WTC11 (cell line): ENCODE measurements at places on chromosomes 2 and 18.

DNA sequence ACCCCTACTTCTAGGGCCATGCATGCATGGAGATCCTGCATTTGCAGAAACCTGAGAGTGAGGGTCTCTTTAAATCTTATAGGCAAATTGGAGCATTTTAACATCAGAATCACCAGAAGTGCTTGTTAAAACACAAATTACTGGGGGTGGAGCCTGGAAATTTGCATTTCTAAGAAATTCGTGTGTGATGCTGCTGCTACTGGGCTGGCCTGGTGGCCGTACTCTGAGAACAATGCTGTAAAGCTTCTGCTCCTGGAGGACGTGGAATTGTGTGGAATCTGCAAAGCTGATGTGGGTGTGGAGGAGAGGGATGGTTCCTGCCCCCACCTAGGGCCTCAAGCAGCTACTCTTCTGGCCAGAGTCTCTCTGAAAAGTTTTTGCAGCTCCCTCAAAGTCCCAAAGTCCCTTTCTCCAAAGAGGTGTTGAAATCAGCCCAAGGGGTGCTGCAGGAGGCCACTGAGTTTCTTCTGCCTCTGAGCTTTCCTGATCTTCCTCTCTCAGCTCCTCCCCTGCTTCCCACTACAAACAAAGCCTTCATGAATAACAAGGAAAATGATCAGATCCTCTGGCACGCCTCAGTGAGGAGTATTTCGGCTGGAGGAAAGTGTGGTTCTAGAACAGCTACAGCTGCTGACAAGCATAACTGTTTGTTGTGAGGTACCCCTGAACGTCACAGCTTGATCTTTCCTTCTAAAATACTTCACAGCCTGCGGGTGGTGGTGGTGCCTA lies 508.3 kb downstream of the CNTNAP5 start:
- DNase-seq = no peak

DNA sequence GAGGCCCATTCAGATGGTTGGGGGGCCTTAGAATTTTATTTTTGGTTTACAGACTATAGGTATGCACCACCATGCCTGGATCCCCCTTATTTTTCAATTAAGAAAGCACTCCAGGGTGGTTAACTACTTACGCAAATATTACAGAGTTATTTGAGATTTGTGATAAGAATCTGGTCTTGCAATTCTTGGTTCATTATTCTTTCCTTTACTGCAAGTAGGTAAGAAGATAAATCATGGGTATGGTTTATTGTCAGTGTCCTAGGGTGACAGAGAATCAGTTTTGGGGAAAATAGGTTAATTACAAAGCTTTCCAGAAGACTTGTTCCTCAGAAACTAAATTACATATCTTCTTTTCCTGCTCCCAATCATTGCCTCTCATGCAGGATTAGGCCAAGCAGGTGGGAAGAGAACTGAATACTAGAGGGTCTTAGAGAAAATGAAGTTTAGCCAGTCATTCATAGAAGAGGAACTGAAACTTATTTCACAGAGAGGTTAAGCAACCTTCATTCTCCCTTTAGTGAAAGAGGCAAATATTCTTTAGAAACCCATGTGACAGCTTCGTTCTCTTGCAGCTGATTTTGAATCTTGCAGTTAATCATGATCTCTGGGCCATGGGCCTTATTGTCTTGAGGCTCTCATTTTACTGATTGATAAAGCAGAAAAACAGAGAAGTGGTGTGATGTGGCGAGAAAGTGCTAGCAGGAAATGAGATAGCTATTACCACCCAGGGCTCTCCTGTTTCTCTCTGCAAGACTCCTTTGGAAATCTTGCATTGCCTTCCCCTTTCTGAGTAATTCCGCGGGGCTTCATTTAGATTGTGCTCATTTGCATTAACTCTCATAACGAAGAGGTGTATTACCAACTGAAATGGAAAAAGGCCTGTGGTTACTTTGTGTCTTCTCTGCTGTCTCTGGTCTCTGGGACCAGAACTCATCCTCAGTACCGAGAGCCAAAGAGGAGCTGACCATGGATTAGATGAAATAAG lies 44.8 kb upstream of the ARHGAP25 start:
- no peak for DNase-seq

DNA sequence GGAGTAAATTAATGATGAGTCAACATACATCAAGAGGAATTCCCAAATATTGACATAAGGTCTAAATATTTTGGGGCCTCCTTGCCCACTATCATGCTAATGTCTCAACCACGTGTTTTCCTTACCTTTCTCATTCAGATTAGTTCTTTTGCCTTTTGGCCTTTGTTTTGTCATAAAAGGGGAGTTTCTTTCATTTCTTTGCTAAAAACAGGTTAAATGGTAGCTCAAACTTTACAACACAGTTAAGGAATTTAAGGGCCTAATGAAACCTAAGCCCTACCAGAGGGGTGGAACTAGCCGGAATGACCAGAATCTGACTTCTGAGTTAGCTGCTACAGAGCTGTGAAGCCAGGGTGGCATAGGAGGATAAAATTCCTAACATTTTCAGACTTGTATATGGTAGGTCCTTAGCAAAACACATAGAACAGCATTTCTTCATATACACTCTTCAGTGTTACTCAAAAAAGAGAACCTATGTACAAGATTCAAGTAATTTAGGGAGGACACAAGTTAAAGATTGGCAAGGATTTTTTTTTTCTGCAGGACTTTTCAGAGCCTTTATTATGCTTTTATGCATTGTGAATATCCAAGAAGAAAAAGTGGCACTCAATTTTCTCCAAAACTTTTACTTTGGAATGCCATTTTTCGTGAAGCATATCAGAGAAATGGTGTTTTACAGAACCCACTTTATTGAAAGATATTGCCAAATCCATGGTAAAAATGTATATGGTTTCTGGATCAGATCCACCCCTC lies 633.1 kb downstream of the ARHGAP15 start:
- no peak for DNase-seq

DNA sequence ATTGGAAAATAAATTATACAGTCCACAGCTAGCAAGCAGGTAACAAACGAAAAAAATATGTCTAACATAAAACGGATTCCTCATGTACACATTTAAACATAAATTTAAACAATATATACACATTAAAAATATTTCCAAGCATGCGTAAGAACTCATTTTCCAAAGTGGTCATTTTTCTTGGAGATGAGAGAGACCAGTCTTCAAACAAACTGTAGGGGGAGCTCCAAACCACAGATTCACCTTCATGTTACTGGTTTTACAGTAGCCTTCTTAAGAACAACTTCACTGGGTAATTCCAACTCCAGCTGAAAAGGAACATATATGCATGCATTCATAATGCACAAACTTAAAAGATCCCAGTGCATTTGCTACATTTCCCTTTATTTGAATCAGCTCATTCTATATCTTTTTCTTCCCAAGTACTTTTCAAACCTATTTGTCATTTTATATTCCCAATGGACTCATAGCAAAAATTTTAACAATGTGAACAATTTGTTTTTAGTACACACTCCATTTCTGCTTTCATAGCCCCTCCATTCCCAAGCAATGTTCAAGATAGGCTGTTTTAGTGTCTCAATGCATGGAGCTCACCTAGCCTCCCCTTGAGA lies 4.7 kb upstream of the STAMBP start:
- no peak for DNase-seq

DNA sequence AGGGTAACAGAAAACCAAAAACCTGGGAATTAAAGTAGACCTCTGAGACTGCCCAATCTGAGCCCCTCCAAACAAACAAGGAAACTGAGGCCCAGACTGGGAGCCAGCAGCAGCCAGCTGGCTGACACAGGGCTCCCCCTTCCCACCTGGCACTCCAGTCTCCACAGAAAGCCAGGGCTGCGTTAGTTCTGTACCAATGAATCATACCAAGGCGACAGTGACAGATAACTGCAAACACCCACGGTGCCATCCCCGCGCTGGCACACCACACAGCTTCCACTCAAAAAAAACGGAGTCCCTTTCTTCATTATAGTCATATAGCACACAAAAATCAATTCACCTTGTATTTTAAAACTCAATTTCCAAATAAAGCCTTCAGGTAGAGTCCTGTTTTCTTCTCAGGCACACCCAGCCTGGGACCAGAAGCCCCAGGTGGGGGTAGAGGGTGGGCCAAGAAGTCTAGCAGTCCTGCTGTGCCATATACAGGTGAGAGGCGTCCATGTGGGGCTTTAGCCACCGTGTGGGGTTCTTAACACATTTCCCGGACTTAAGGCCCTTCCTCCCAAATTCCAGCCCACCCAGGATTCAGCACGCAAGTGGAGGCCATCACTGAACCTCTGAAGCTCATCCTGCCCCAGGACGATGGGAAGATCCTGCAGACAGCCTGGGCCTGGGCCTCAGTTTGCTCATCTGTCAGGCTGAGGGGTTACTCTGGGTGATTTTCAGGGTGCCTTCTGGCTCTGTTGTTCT lies 1.2 kb downstream of the PER2 start:
- no peak for DNase-seq

DNA sequence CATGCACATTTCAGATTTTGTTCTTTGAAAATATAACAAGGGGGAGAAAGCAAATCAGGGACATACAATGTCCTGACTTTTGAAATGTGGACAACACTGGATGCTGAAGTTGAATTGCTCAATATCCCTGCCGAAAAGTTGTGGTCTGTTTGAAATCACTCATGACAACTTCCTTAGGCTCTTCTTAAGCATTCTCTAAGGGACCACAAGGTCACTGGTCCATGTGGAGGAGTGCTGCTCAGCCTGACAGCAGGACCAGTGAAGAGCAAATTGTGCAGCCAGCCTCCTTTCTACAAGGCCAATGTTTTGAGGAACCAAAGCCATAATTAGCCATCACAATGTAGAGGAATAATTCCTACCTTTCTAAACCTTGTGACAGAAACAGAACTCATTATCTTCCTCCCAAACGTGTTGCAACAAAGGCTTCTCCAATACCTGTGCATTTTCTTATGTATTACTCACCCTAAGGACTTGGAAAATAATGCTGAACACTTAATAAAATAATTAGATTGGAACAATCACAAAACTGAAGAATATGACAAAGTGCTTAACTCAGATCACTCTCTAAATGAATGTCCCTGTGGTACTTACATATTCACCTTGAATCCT lies 1477.6 kb upstream of the NXPH2 start:
- DNase-seq = no peak

GRCh38 chr2:196967116-196967515 lies 40.6 kb upstream of the PGAP1 start:
- DNase-seq = no peak

GRCh38 chr2:170360546-170361089 lies 182.7 kb downstream of the MYO3B start:
- DNase-seq = no peak

GRCh38 chr2:96241900-96242611 lies 23.7 kb downstream of the TMEM127 start:
- no peak for DNase-seq

DNA sequence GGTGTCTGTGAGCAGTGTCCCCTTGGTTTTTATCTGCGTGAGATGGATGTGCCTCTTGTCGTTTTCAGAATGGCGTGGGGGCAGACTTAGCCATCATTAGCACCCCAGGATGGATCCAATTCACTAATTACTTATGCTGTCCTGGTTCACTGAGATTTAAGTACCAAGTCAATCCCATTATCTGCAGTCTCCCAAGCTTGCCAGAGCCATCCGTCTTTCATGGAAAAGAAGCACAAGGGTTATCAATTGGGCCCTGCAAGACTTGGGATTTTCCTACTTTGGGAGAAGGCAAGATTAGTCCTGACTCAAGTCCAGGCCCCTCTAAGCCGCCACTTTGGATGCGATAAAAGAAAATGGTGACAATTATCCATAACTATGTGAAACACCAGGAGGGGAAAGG lies 404.0 kb downstream of the TMEM182 start:
- DNase-seq = no peak

DNA sequence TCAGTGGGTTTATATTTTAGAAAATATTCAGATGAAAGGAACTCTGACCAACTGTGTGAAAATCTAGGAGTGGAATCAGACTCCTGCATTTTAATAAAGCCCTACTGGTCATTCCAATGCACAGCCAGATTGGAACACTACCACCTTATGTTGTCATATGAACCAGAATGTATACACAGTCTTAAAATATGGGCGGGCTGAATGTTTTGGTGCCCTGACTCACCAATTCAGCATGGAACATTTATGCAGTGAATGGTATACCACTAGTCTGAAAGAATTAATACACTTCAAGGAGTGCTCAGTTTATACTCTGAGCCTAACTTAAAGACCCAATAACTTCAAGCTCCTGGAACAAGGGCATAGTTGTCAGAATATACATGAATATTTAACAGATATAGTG lies 280.9 kb upstream of the TCF4 start:
- no peak for DNase-seq

- no peak for DNase-seq
These were observed 378 bp downstream of the WDPCP start for GRCh38 chr2:63587814-63588384.

DNA sequence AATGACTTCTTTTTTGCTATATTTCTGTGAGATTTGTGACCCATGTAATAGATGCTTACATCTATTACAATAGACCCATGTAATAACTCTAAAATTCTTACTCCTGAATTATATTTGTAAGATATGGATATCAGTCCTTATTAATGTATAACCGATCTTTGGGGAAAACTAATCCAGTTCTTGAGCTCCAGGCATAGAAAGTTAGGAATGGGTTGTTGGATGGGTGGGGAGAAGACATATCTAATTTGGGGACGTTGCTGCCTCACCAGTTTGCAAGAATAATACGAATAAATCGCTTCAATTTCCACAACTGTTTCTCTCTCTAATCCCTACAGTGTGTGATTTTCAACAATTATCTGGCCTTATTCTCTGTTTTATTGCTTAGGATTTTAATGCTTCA lies 13.5 kb downstream of the CAVIN2 start:
- no peak for DNase-seq

DNA sequence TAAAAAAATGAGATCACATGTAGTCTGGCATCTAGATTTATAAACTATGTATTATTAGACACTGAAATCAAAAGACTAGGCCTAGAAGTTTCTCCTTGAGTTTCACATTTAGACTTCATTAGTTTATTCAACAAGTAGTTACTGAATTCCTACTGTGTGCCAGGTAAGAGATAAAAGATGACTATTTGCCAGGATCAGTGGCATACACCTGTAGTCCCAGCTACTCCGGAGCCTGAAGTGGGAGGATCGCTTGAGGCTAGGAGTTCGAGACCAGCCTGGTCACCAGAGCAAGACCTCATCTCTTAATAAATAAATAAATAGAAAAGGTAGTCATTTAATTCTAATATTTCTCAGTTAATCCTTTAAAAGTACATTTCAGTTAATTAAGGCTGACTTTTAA lies 2.1 kb downstream of the FAM98A start:
- no peak for DNase-seq
